ENCODE measurements at places on chromosomes 13 and 19. TPM values are rescaled to one million over a fixed set of nuclear protein-coding genes. Genes with fewer than 3 reads are reported as not detected.

The KCNN1 gene
- 0.88 TPM for total RNA-seq

The CYP2A6 gene
- total RNA-seq: 0.36 TPM

The AMER2 gene
- total RNA-seq: not detected

The KLK3 gene
- total RNA-seq: not detected

The MCF2L gene
- 169 TPM for total RNA-seq

The PNMA8C gene
- total RNA-seq: not detected

Data from omental fat pad (tissue), 4 donors.